A549 treated with GW870086 at 1 μM for 4 hours (cell line): ENCODE measurements at places on chromosomes 13 and 19. TPM values are rescaled to one million over a fixed set of nuclear protein-coding genes. Genes with fewer than 3 reads are reported as not detected.

Gene ZNF665
- total RNA-seq, result not detected in 5 replicates

Gene GDF15
- total RNA-seq, result 20.9 to 43.1 TPM (median 31.3 TPM) in 5 replicates

Gene CEACAM1
- 2.4 to 3.7 TPM (median 2.9 TPM) in 5 replicates for total RNA-seq

Gene DENND1C
- total RNA-seq, result 0.11 to 0.29 TPM (median 0.19 TPM) in 5 replicates

Gene SAMD4B
- total RNA-seq, result 120 to 179 TPM (median 169 TPM) in 5 replicates

Gene ZNF446
- total RNA-seq, result 11.1 to 12.6 TPM (median 12.1 TPM) in 5 replicates

Gene JSRP1
- total RNA-seq, result 0.48 to 1.2 TPM (median 0.65 TPM) in 5 replicates

Gene ISYNA1
- 30.3 to 46.1 TPM (median 41.6 TPM) in 5 replicates for total RNA-seq

Gene EDNRB
- total RNA-seq, result 0.38 TPM in 1 of 5 replicates, not detected in the others

Gene SHANK1
- total RNA-seq, result 0.16 to 0.46 TPM (median 0.33 TPM) in 4 of 5 replicates, not detected in the other

Gene SPRY2
- total RNA-seq, result 11.5 to 16.3 TPM (median 13.9 TPM) in 5 replicates

Gene CEACAM6
- 14.9 to 22.6 TPM (median 20.6 TPM) in 5 replicates for total RNA-seq

Gene SERPINE3
- total RNA-seq, result not detected in 5 replicates

Gene ATP4A
- 0.10 TPM in 1 of 5 replicates, not detected in the others for total RNA-seq

Gene ZNF761
- 7.3 to 8.1 TPM (median 7.8 TPM) in 5 replicates for total RNA-seq

Gene COL4A1
- total RNA-seq, result 75.8 to 101 TPM (median 94.5 TPM) in 5 replicates

Gene CEACAM8
- total RNA-seq, result not detected in 5 replicates

Gene PNMA8B
- not detected in 5 replicates for total RNA-seq

Gene FAM124A
- 1.8 to 3.0 TPM (median 2.3 TPM) in 5 replicates for total RNA-seq

Gene NLRP12
- total RNA-seq, result not detected in 5 replicates

Gene BEST2
- total RNA-seq, result 0.10 to 0.26 TPM (median 0.22 TPM) in 5 replicates

Gene PRMT1
- 397 to 431 TPM (median 408 TPM) in 5 replicates for total RNA-seq

Gene EXOC3L2
- 1.2 to 2.3 TPM (median 1.7 TPM) in 5 replicates for total RNA-seq

Gene TMEM59L
- 3.8 to 6.1 TPM (median 5.8 TPM) in 5 replicates for total RNA-seq

Gene EPS8L1
- 5.0 to 6.5 TPM (median 5.9 TPM) in 5 replicates for total RNA-seq

Gene USHBP1
- total RNA-seq, result not detected in 5 replicates

Gene NLRP5
- 0.03 to 0.09 TPM (median 0.05 TPM) in 4 of 5 replicates, not detected in the other for total RNA-seq

Gene FBXO27
- 2.8 to 4.4 TPM (median 3.9 TPM) in 5 replicates for total RNA-seq

Gene CYP2A7
- not detected in 5 replicates for total RNA-seq

Gene KLK2
- 0.14 to 0.17 TPM in 2 of 5 replicates, not detected in the others for total RNA-seq

Gene SIGLEC8
- total RNA-seq, result not detected in 5 replicates

Gene CD209
- not detected in 5 replicates for total RNA-seq

Gene ACER1
- not detected in 5 replicates for total RNA-seq

Gene ZNF726
- total RNA-seq, result 0.31 to 1.0 TPM (median 0.34 TPM) in 5 replicates

Gene CILP2
- 0.08 to 0.31 TPM (median 0.20 TPM) in 5 replicates for total RNA-seq

Gene DPY19L3
- 9.6 to 17.9 TPM (median 12.1 TPM) in 5 replicates for total RNA-seq

Gene DAPK3
- total RNA-seq, result 41.5 to 46.1 TPM (median 43.6 TPM) in 5 replicates

Gene OR7C1
- not detected in 5 replicates for total RNA-seq

Gene KANK3
- 3.7 to 6.7 TPM (median 4.6 TPM) in 5 replicates for total RNA-seq
